ENCODE measurements at places on chromosomes 4 and X.

GRCh38 chr4:103904123-103904522 lies 184.3 kb upstream of the TACR3 start:
- no peaks in the 10 kb centered on the region for H3K4me1 ChIP-seq
- no peak overlapping the region for H3K4me3 ChIP-seq
- no peaks in the 10 kb centered on the region for H3K27me3 ChIP-seq

DNA sequence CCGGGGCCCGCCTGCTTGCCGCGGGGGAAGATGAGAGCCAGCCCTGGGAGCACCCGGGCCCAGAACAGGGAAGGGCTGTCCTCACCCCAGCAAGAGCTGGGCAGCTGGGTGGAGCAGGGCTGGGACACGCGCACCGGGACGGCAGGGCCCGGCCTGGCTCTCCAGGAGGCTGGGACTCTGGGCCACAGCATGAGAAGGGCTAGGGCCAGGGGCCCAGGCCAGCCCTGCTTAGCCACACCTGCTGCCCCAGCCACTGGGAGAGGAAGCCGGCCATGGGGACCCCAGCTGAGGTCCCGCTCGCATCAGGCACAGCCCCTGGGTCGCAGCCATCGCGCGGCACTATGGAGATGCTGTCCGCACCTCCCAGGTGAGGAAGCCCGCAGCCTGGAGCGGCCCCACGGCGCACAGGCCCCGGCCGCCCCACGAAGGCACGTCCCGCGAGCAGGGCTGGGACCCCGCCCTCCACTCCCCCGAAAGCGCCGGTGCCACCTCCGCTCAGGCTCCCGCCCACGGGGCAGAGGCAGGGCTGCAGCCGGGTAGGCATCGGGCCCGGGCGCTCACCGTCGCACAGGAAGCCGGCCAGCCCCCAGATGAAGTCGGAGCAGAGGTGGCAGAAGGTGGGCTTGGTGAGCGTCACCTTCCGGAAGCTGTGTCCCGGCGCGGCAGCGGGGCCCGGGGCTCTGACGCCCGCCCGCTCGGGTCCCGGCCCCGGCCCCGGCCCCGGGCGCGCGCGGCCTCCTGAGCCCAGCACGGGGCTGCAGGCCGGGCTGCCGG lies 531 bp downstream of the DGKQ start:
- peaks cover 21% of the 10 kb centered on the region for H3K27me3 ChIP-seq
- H3K4me1 ChIP-seq = no peaks in the 10 kb centered on the region
- no peak for DNase-seq
- no peaks in the 10 kb centered on the region for H3K36me3 ChIP-seq
- H3K4me3 ChIP-seq = peak overlapping the region; percentile 52

DNA sequence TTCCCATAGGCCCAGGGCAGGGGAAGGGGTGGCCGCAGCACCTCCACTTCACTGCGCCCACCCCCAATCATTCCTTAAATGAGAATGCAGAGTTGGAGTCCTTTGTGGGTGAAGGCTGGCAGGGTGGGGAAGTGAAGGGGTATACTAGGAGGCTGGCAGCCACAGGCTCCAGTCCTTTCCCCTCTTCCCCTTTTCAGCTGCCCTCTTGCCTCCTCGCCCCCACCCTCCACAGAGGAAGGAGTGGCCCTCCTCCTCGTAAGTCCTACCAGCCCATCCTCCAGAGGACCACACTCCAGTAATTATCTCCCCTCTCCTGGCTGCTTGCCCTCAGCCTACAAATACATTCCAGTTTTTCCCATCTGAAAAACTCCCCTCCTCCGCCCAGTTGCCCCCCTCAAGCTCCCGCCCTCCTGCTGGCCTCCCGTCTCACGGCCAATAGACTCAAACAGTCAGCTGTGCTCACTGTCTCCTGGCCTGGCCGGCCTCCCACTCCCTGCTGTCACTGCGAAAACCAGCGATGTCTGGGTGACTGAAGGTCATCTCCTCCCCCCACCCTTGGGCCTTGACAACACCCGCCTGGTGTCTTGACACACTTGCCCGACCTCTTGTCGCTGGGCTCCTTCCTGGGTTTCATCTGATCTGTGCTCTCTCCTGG lies 38.8 kb downstream of the EFNB1 start:
- peak overlapping the region; percentile 84 for H3K27ac ChIP-seq
- DNase-seq = no peak
- no peaks in the 10 kb centered on the region for H3K27me3 ChIP-seq
- H3K4me3 ChIP-seq = peak overlapping the region; percentile 12
- H3K4me1 ChIP-seq = peaks cover 38% of the 10 kb centered on the region

DNA sequence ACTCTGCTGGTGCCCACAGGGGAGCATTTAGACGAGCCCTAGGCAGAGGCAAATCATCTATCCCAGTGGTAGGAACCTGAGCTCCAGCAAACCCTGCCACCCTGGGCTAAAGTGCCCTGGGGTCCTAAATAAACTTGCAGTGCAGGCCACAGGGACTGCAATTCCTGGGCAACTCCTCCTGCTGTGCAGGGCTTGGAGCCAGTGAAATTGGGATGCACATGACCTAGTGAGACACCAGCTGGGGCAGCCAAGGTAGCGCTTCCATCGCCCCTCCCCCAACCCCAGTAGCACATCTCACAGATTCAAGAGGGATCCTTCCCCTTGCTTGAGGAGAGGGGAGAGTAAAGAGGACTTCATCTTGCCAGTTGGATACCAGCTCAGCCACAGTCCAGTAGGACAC lies 44.1 kb downstream of the CHRNA9 start:
- H3K4me1 ChIP-seq = peaks cover 2% of the 10 kb centered on the region
- DNase-seq = no peak
- no peaks in the 10 kb centered on the region for H3K27me3 ChIP-seq
- H3K4me3 ChIP-seq = no peak overlapping the region
- H3K36me3 ChIP-seq = no peaks in the 10 kb centered on the region

- peaks cover 4% of the 10 kb centered on the region for H3K27me3 ChIP-seq
- H3K4me1 ChIP-seq = no peaks in the 10 kb centered on the region
- H3K36me3 ChIP-seq = no peaks in the 10 kb centered on the region
- no peak for DNase-seq
- H3K27ac ChIP-seq = no peak overlapping the region
Observed at GRCh38 chr4:5337731-5338130, 286.5 kb downstream of the STK32B start.

- H3K27ac ChIP-seq = no peak overlapping the region
- no peaks in the 10 kb centered on the region for H3K27me3 ChIP-seq
- H3K4me1 ChIP-seq = peaks cover 25% of the 10 kb centered on the region
- H3K4me3 ChIP-seq = no peak overlapping the region
- no peak for DNase-seq
Observed at GRCh38 chrX:108224218-108224617, 132.6 kb downstream of the ATG4A start.

GRCh38 chr4:68717999-68718398 lies 47.5 kb upstream of the UGT2B15 start:
- H3K27me3 ChIP-seq = no peaks in the 10 kb centered on the region
- no peaks in the 10 kb centered on the region for H3K36me3 ChIP-seq
- no peak for DNase-seq
- no peak overlapping the region for H3K4me3 ChIP-seq

- peak overlapping the region; percentile 86 for H3K4me3 ChIP-seq
- DNase-seq = no peak
- H3K4me1 ChIP-seq = peaks cover 15% of the 10 kb centered on the region
- H3K27ac ChIP-seq = no peak overlapping the region
Observed at GRCh38 chr4:182805321-182805720, 111.9 kb downstream of the DCTD start.

DNA sequence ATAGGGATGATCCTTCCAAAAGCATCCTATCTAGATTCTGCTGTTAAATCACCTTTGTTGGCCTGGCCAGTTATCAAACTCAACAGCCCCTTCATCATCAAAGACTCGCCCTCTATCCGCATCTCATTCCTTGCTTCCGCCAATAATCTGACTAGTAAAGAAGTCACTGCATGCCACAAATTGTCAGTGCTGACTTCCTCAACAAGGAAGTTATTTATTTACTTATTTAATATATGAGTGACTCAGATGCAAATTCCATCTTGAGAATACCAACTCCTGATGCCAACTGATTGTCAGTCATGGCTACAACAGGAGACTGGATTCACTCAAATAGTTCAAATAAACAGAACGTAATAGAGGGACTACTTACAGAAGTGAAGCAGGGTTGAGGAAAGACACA lies 283.8 kb downstream of the TRIML1 start:
- no peak overlapping the region for H3K27ac ChIP-seq
- H3K36me3 ChIP-seq = no peaks in the 10 kb centered on the region
- no peak for DNase-seq
- no peak overlapping the region for H3K4me3 ChIP-seq

- H3K27ac ChIP-seq = peak overlapping the region; percentile 9
- peaks cover 1% of the 10 kb centered on the region for H3K36me3 ChIP-seq
- no peak for DNase-seq
- peaks cover 44% of the 10 kb centered on the region for H3K4me1 ChIP-seq
Observed at GRCh38 chr4:94454405-94454804, 2.7 kb downstream of the PDLIM5 start.

DNA sequence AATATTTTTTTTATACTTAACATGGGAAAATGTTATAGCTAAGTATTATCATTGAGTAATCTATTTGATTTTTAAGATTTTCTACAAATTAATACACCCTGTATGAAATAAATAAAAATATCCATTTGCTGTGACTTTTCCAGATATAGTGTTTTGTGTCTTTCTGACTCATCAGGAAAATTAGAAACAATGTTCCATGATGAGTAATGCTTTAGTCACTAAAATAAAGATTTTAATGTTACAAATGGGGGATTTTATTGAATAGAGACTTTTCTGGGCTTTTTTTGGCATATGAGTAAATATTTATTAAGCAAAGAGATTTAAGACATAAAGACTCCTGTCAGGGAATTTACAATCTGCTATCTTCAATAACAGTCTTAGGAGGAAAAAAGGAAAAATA lies 279.2 kb upstream of the NOCT start:
- H3K27me3 ChIP-seq = no peaks in the 10 kb centered on the region
- peaks cover 16% of the 10 kb centered on the region for H3K4me1 ChIP-seq
- no peak overlapping the region for H3K27ac ChIP-seq
- H3K4me3 ChIP-seq = no peak overlapping the region
- peaks cover 3% of the 10 kb centered on the region for H3K36me3 ChIP-seq
- DNase-seq = no peak

- peaks cover 2% of the 10 kb centered on the region for H3K36me3 ChIP-seq
- no peaks in the 10 kb centered on the region for H3K27me3 ChIP-seq
- peaks cover 26% of the 10 kb centered on the region for H3K4me1 ChIP-seq
- DNase-seq = no peak
- H3K27ac ChIP-seq = no peak overlapping the region
Observed at GRCh38 chr4:84145176-84145575, 353.9 kb downstream of the NKX6-1 start.

- no peak for DNase-seq
- no peak overlapping the region for H3K4me3 ChIP-seq
- H3K4me1 ChIP-seq = peaks cover 1% of the 10 kb centered on the region
- no peak overlapping the region for H3K27ac ChIP-seq
- H3K36me3 ChIP-seq = peaks cover 25% of the 10 kb centered on the region
Observed at GRCh38 chrX:19920945-19921344, 33.5 kb upstream of the SH3KBP1 start.

DNA sequence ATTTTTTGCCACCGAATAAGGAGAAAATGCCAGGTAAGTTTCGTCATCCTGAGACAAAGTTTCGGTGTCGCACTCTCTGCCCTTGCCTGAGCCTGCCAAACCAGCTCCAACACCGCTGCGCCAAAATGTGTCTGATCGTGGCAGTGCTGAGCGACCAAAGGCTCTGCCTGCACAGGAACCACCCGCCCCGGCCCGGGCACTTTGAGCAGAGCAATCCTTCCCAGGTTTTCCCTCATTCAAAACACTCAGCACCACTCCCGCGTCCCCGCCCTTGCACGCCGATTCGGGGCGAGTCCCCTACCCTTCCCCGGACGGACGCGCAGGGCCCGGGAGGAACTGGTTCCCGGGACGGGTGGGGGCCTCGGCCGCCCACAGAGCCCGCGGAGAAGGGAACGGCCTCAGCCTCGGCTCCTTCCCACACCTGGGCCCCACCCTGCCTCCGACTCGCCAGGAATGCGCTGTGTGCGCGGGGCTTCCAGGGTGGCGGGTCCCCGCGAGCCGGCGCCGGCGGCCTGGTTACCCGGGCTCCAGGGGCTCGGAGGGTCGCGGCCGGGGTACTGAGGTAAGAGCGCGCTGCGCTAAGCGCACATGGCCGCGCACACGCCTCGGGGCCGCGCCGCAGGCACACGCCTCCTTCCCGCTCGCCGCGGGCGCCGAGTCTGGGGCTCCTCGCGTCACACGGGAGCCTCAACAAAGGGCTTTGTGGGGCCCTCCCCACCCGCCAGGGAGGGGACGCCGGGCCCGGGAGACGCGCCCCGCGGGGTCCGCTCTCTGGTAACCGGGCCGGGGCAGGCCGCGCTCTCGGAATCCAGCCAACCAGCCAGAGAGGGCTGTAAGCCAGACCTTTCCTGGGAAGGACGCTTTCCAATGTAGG lies at the start of gene C4orf36:
C4orf36 (minus strand) TSS at position 661 of the 874 bp plus-strand sequence. CDS start 902 bp downstream, outside the sequence.
- peak within 1 kb of the TSS; percentile 97 for H3K27ac ChIP-seq
- peaks cover 14% of the 10 kb centered on the region for H3K4me1 ChIP-seq
- peak; percentile 60 for DNase-seq
- H3K4me3 ChIP-seq = peak within 1 kb of the TSS; percentile 81

DNA sequence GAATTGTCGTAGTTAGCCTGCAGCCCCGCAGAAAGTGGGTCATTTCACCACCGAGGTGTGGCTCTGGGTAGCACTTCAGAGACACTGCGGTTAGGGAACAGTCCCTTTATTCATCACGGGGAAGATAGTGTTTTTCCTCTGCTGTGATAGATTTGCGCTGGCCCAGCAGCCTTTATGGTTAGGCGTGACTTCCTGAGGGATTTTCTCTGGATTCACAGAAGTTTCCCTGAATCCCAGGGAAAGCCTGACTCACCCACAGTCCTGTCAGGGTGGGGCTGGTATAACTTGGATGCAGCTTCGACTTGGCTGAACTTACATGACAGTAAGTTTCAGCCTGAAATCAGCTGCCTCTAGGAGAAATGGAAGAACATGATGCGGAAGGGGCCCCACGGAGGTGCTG lies 196.3 kb upstream of the HHIP start:
- no peaks in the 10 kb centered on the region for H3K36me3 ChIP-seq
- DNase-seq = no peak
- no peak overlapping the region for H3K27ac ChIP-seq
- no peak overlapping the region for H3K4me3 ChIP-seq

DNA sequence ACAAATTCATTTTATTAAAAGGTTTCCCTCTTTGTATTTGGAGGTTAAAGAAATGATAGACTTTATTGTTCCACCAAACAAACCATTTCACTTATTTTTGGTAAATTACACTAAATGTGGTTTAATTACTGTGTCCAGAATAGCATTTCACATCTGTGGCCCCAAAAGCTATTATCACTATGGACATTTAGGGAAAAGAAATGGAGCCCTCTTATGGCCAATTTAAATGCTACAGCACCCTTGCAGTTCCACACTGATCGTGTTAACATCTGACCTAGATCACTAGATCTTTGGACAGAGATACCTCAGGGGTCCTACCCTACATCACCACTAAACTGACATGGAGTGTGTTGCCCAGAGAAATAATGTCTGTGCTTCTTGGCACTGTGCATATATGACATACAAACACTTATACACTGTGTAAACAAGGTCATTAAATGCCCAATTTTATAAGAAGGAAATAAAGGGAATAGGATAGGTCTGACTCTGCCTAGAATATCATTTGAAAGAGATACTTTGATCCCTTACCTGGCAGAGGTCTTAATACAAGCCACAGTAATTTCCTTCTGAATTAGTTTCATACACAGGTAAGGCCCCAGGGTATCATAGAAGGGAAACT lies 163.9 kb downstream of the KDR start:
- H3K27me3 ChIP-seq = peaks cover 23% of the 10 kb centered on the region
- no peak for DNase-seq
- H3K4me3 ChIP-seq = no peak overlapping the region
- no peak overlapping the region for H3K27ac ChIP-seq

GRCh38 chrX:10944136-10944885 lies 166.8 kb upstream of the HCCS start:
- no peaks in the 10 kb centered on the region for H3K27me3 ChIP-seq
- H3K4me1 ChIP-seq = peaks cover 3% of the 10 kb centered on the region
- peaks cover 3% of the 10 kb centered on the region for H3K36me3 ChIP-seq
- H3K27ac ChIP-seq = no peak overlapping the region
- no peak overlapping the region for H3K4me3 ChIP-seq
